ENCODE measurements at places on chromosomes 11 and 22.

- no peak for DNase-seq
Measured at GRCh38 chr22:22375576-22376351, 131.2 kb downstream of the VPREB1 start.

DNA sequence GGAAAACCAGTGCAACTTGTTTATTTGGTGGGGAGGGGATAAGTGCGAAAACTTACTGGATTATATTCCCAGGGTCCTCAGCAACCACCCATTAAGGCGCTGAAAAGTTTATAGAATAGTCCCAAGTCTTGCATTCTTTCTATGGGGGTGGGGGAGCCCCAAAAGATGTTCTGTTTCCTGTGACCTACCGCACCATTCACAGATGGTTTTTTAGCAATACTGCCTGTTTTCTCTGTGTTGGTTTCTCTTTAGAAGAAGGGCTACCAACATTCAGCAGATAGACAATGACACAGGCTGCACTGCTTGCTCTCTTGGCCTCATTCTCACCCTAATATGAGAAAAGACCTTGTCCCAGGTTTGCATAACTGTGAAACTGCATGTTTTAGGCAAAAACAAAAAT is 86.5 kb downstream of the FAM76B start:
- no peak for DNase-seq

DNA sequence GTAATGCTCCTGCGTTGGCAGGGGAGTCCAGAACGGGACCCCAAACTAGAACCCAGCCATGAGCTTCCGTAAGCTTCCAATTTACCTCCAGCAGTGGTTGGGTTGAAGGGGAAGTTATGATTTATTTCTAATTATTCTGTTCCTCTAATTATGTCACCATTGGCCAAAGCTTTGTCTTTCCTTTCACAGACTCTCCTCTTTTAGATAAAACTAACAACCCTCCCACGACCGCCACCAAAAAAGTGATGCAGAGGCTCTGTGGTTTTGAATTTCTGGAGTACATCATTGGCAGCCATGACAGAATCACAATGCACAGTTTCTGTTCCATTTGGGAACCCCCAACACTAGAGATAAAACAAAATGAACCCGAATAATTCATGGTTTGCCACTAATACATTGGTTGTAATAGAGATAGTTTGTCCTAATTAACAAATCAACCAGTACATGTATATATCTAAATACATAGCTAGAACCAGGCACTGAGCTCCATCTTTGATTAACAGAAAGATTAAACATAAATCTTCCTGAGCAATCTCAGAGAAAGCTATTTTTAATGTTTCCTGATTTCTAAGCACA is 64.3 kb downstream of the ETS1 start:
- DNase-seq = no peak

DNA sequence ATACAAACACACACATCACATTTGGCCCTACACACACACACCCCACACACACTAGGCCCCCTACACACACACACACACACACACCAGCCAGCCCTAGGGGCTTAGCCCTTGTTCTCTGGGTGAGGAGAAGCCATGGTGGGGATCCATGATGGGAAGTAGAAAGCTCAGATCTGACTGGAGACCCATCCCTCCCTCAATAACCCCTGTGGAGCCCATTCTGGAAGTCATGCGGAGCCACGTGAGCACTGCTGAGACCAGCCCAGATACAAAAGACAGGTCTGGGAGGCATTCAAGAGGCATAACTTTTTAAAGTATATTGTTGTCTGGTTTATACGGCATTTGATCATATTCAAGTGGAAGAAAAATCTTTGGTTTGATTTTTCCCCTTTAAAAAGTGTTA is 448.5 kb downstream of the SOX6 start:
- no peak for DNase-seq

- no peak for DNase-seq
Measured at GRCh38 chr22:39090426-39091064, 6.5 kb upstream of the APOBEC3H start.

All from NCI-H446 (cell line).